ENCODE measurements at places on chromosomes 13 and 19.

DNA sequence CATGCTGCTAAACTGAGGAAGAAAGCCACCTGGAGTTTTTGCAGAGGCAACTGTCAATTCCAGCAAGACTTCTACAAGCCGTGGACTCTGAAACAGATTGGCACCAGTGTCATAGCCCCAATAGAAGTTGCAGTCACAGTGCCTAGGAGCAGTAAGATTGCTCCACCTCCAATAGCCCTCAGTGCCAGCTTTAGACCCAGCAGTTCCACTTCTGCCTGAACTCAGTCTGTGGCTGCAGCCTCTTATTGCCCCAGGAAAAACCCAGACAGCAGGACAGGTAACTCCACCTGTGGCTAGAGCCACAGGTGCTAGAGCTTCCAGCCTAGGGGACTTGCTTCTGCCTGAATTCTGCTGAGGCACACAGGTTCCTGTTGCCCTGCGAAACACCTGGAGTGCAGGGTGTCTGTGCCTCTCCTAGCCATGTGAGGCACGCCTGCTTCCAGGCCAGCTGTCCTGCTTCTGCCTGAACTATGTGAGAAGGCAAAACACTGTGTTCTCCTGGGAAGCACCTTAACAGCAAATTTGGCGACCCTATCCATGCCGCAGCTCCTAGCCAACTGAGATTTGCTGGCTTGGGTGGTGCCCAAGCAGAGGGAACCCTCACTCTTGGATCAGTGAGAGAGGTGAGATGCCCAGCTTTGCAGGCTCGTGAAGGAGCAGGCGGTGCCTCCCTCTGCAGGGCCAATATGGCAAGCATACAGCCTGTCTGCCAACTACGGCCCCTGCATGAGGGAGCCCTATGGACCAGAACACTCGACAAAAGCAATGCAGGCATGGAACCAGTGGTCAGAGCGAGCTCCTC lies 607.6 kb downstream of the PCDH17 start:
- no peak for DNase-seq

DNA sequence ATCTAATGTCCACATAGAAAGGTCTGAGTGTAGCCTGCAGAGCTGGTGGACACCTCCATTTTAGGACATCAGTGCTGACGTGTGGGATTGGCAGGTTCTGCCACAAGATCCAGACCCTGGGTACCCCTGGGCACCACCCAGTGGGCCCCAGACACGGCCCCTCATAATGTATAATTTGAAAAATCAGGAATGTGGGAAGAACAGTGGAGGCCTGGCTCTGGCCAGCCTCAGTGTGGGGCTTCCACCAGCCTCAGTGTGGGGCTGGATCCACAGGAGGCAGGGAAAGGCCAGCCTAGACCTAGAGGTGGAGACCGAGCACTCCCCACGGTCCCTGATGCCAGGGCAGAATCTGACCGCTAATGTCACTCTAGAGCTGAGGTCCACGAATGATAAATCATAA lies 150.7 kb upstream of the SOX1 start:
- no peak for DNase-seq

- no peak for DNase-seq
Measured at GRCh38 chr13:68745502-68745901, 1362.1 kb upstream of the ATXN8OS start.

GRCh38 chr19:31039151-31039550 lies 310.1 kb downstream of the TSHZ3 start:
- no peak for DNase-seq

- peak; percentile 80 for DNase-seq
Measured at GRCh38 chr13:73844986-73845385, 289.2 kb downstream of the KLF12 start.

Measured in fibroblast of skin of scalp (primary cell).